ENCODE measurements at places on chromosomes 11 and 22.

- DNase-seq = no peak
Measured at GRCh38 chr11:89490981-89491690, at the start of gene NOX4. NOX4 (minus strand) TSS chr11:89491375; CDS start chr11:89491246, 129 bp downstream.

- DNase-seq = no peak
Measured at GRCh38 chr11:118841469-118842242, 42.0 kb upstream of the CXCR5 start.

GRCh38 chr11:2990617-2991451, 1.3 kb downstream of the NAP1L4 start:
- DNase-seq = no peak

DNA sequence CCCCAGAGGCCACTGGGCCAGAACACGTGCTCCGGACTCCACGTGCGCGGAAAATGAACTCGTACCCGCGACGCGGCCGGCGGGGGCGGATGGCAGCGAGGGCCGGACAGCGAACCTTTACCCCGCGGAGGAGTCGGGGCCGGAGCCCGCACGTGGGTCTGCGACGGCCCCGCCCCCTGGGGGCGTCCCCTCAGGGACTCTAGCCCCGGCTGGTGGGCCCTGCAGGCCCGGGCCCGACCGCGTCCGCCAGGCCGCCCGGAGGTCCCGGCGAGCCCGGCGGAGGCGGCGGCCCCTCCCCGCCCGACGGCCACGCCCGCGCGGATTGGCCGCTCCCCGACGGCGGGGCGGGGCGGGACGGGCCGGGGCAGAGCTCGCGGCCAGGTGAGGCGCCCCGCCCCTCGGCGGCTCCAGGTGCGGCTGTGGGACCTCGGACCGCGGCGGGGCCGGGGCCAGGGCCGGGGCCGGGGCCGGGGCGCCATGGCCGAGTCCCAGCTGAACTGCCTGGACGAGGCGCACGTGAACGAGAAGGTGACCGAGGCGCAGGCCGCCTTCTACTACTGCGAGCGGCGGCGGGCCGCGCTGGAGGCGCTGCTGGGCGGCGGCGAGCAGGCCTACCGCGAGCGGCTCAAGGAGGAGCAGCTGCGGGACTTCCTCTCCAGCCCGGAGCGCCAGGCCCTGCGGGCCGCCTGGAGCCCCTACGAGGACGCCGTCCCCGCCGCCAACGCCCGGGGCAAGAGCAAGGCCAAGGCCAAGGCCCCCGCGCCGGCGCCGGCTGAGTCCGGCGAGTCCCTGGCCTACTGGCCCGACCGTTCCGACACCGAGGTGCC, at the start of gene FAM83F:
Gene FAM83F (plus strand): TSS at position 389 of the 827 bp plus-strand sequence. CDS start 89 bp downstream, at position 478.
- DNase-seq = no peak

DNA sequence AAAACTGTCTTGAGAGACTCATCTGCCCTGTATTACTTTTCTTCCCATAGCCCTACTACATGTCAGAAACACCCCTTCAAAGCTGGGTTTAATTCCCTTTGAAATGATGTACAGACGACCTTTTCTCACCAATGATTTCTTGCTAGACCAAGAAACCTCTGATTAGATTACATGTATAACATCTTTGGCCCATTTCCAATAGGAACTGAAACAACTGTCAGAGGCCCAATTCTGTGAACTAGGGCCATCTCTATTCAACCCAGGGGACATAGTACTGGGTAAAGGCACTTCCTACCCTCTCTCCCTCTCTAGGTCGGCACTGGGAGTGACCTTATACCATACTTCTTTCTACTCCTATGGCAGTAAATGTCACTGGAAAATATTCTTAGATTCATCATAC, 19.4 kb downstream of the NPAT start:
- no peak for DNase-seq

DNA sequence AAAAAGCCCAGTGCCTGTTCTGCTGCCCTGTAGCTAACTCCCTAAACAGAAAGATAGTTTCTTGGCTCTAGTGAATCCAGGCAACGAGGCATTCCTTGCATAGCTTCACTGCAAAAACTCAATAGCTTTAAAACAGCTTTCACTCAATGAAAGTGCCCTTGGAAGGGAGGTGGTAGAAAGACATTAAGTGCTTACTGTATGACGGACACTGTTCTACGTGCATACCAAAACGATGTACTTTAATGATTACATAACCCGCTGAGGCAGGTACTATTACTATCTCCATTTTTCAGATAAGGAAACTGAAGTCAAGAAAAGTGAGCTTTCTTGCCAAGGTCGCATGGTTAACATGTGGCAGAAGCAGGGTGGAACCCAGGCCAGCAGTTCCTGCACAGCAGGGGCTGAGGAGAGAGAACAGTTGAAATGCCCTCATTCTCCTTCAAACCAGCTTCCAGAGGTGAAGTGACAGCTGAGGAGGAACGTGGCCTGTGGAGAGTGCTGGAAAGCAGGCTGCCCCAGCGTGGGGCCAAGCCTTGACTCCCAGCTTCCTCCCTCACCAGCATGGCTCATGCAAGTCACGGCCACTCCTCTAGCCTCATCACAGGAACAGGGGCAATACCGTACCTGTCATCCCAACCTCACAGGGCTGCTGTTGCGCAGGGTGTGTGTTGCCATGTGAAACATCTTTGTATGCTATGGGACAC, 227.5 kb upstream of the NARS2 start:
- DNase-seq = no peak

DNA sequence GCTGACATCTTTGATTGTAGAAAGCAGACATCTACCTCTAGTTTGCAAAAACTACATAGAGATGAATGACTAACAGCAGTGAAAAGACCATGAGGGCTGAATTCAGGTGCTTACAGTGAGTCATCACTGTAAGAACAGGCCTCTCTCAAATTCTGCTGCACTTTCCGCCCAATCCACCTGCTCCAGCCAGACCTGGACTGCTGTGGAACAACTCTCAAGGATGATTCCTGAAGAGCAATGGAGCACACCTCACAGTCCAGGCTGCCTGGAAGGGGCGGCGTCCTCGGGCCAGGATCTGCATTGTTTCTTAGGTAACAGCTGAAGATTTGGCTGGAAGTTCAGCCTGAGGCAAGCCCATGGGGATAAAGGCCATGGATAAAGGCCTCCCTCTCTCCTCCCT, 15.1 kb downstream of the APOL2 start:
- no peak for DNase-seq

- DNase-seq = no peak
Measured at GRCh38 chr11:128194216-128194615, 393.1 kb downstream of the ETS1 start.

- no peak for DNase-seq
Measured at GRCh38 chr11:115153135-115153534, 351.1 kb downstream of the CADM1 start.

DNA sequence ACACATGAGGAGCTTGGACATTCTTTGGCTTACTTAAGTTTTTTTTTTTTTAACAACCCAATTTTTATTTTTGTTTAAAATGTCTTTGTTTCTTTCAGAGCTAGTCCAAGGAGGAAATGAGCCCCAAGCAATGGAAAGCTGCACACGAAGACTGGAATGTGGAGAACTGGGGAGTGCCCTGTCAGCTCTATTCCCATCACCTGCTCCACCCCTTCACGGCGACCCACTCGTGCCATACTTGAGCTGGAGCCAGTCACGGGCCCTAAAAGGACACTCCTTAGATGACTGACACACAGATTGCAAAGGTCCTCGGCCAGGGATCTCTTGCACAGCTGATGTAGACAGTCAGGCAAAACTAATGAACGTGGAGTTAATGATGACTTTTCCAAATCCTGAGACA, 10.6 kb upstream of the SLC25A18 start:
- no peak for DNase-seq

- DNase-seq = no peak
Measured at GRCh38 chr11:101470881-101471520, 112.8 kb downstream of the TRPC6 start.

DNA sequence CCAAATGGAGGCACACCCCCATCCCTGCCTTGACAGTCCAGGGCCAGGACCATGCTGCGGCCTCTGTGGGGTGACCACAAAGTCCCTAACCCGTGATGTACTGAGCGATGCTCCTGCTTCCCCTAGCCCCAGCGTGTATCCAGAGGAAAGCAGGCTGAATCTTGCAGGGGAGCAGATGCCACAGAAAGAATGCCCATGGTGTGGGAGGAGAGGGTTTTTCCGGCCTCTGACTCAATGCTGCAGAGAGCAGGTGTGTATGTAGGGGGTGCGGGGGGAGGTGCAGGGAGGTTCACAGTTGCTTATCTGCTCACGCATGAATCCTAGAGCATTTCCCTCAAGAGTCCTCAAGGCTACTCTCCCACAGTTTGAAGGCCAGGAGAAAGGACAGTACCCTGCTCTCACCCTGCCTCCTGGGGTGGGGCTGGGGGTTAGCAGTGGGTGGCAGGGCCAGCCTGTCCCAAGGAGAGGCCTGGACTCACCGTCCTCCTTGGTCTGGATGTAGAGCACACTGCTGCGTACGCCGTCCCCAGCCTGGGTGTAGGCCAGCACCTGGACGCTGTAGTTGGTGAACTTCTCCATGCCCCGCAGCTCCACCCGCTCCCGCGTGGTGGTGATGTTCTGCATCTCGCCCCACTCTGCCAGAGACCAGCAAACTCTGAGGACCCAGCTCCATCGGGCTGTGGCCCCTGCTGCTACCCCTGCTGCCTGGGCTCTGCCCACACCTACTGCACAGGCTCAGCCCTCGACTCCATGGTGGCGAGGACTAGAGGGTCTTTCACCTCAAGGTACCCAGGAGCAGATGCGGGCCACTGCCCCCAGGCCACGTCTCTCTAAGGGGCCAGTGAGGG, 130.8 kb downstream of the CEP164 start:
- no peak for DNase-seq

GRCh38 chr11:18259259-18259658, 6.8 kb upstream of the SAA1 start:
- no peak for DNase-seq

- no peak for DNase-seq
Measured at GRCh38 chr11:122343210-122343609, 227.2 kb upstream of the BLID start.

- no peak for DNase-seq
Measured at GRCh38 chr11:706439-706956, 467 bp downstream of the EPS8L2 start.

- no peak for DNase-seq
Measured at GRCh38 chr11:124569697-124570096, at the start of gene OR8A1. OR8A1 (plus strand) TSS chr11:124569997; CDS start chr11:124570120, 123 bp downstream.

Data from stimulated activated CD8-positive, alpha-beta memory T cell treated with anti-CD3 and anti-CD28 coated beads, Interleukin-15, amount 100 ng/mL, for 24 hours (primary cell).